ENCODE measurements at places on chromosomes 1 and 21.

- no peak for DNase-seq
Observed at GRCh38 chr1:63946866-63947491, 173.2 kb downstream of the ROR1 start.

DNA sequence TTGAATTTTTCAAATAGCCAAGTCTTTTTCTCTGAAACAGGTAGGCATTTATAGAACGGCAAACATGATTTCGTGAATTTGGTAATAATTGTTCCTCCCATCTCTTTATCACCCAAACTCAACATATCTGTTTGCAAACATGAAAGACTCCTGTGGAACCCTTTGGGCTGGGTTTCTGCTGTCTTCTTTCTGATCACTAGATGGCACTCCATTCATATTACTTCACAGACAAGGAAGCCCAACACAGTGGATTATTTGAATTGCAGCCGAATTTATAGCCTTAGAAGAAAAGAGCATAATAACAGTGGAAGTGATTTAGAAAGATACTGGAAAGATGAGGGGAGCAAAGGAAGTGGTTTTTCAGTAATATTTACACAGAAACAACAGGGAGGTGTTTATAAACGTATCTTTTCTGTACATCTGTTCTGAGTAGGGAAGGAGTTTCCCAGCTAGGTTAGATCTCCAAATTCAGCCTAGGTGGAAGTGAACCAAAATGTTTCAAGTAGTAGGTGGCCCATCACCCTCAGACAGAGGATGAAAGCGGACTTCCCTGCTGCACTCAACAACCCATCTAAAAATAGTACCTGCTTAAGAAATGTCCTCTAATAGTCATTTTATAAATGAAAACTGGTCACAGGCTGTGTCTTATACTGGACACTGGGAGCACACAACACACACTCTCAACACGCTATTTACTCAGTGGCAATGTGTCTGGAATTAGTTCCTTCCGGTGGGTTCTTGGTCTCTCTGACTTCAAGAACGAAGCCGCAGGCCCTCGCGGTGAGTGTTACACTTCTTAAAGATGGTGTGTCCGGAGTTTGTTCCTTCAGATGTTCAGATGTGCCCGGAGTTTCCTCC lies 67.6 kb downstream of the MAP3K21 start:
- DNase-seq, result no peak

DNA sequence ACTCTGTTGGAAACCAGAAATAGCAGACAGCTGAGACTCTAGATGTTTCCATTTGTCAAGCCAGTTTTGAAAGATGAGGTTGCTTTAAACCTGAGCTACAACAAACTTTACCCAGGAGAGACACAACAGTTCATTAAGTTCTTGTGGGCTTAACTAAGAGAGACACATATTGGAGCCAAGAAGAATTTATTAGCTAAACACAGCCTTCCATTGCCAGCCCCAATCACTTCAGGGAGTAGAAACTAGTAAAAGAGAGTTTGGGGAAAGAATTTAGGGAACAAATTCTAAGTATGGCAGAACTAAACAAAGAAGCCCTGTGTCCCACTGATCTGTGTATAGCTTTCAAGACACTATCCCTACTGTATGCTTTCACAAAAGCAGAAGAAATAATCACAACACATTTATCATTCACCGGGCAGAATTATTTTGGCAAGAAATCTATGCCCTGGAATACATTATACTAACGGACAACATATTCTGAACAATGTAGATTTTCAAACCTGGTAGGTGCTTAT lies 87.3 kb upstream of the KAZN start:
- DNase-seq, result no peak

DNA sequence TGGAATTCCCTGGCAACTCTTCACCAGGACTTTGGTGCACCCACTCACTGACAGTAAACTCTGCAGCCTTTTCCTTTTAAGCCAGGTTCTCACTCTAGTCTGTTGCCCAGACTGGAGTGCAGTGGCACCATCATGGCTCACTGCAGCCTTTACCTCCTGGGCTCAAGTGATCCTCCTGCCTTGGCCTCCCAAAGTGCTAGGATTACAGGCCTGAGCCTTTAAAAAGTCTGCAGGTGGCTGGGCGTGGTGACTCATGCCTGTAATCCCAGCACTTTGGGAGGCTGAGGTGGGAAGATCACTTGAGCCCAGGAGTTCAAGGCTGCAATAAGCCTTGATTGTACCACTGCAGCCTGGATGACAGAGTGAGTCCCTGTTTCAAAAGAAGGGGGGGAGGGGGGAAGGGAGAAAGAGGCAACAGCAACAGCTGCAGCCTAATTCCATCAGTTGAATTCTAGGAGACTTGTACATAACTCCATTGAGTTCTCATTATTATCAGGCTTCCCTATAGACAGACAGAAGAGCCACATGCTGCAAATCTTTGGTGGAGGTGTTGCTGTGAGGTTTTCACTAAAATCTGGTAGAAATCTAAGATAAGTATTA lies 8.1 kb upstream of the HNRNPR start:
- no peak for DNase-seq

DNA sequence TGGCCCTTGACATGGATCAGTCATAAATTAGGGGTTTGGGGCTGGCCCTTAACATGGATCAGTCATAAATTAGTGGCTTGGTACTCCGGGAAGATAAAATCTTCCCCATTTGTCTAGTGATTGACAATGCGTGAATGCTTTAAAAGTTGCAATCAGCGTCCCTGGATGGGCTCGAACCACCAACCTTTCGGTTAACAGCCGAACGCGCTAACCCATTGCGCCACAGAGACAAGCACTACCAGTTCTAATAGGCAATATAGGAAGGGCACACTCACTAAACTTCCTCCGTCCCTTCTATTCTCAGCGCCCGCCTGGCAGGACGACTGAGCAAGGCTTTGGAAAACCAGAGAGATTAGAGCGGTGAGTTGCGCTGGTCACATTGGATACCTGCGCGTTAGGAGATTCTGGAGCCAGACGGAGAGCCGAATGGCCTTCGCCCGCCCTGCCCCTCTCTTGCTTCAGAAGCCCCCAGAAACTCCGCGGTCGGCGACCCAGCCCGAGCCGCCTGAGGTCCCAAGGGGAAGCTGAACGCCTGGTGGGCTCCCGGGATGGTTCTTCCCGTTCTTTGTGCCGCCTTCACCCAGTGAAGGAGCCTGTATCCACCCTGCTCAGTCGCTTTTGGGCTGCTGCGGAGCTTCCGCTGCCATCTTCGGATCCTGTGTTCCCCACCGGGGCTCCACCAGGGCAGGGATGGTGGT lies 235.9 kb downstream of the FAM72C start:
- no peak for DNase-seq

GRCh38 chr1:25501235-25502058 lies 42.0 kb upstream of the LDLRAP1 start:
- no peak for DNase-seq

- no peak for DNase-seq
Observed at GRCh38 chr1:190101756-190102155, 375.9 kb downstream of the BRINP3 start.

DNA sequence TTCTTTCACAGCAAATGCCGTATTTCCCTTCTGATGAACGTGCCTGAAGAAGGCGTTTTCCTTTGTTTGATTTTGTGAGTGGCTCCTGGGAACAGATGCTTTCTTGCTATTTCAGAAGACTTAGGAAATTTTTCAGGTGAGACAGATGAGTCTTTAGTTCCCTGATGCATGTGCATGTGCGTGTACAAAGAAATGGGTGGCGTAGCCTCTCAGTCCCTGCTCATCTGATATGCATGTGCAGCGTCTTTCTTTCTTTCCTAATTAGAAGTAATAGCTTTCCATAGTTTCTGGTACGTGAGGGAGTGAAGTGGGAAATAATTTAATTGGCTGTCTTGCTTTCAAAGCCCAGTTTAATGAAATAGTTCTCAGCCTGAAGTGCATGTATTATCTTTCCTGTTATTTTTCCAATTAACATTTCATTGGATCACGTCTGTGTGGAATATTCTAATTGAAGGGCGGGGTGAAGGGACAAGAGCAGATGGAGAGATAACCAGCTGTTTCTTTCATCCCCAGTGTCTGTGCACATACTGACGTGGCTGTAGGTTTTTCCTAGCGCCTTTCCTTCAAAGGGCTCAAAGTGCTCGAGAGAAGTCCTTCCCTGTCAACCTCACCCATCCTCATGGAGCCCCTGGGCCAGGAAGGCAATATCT lies 104.3 kb downstream of the FAM78B start:
- DNase-seq, result no peak

DNA sequence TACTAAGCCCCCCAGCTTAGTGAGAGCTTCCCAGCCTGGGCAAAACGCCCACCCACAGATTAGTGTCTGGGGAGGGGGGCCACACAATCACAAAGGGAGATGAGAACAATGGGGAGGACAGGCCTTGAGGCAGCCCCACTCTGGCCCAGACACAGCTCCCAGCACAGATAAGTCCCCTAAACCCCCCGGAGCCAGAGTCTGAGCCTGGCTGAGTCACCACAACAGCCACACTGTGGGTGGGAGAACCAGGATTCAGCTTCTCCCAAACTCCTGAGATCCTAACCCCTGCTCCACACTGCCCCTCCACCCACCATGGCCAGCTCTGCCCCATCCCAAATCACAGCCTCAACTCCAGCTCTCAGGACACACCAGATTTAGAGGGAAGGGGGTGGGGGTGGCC lies 4.2 kb downstream of the NECTIN4 start:
- DNase-seq, result no peak

DNA sequence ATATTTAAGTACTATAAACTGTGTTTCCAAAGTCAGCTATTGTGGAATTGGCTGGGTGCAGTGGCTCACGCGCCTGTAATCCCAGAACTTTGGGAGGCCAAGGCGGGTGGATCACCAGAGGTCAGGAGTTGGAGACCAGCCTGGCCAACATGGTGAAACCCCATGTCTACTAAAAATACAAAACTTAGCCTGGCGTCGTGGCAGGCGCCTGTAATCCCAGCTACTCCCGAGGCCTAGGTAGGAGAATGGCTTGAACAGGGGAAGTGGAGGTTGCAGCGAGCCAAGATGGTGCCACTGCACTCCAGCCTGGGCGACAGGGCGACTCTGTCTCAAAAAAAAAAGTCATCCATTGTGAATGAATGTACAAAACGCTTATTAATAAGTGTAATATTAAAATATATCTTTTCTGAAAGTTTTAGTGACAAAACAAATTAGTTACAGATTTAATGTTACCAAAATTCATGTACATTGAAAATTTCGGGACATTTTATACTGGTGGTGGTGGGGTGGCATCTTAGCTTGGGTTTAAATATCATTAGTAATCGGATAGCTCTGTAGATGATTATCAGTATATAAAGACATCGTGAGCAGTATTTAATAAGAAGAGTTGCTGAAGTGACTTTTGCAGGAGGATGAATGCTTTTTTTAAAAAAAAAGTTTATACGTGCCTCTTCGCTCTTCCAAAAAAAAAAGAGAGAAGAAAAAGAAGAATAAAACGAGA lies 503 bp upstream of the SRSF11 start:
- DNase-seq, result no peak

GRCh38 chr21:39852021-39852721 lies 15.1 kb upstream of the PCP4 start:
- DNase-seq, result no peak

DNA sequence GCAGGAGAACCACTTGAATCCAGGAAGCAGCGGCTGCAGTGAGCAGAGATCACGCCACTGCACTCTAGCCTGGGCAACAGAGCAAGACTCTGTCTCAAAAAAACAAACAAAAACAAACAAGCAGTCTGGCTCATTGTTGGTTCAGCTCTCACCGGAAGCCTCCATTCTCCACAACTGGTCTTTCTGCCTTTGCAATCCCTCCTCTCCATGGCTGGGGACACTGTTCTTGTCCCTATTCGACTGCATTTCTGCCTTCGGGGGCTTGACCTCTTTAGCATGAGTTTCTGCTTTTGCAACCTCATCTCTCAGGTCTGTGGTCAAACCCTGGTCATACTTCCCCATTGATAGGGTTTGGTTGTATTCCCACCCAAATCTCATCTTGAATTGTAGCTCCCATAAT lies 216.3 kb upstream of the NR5A2 start:
- DNase-seq, result no peak

DNA sequence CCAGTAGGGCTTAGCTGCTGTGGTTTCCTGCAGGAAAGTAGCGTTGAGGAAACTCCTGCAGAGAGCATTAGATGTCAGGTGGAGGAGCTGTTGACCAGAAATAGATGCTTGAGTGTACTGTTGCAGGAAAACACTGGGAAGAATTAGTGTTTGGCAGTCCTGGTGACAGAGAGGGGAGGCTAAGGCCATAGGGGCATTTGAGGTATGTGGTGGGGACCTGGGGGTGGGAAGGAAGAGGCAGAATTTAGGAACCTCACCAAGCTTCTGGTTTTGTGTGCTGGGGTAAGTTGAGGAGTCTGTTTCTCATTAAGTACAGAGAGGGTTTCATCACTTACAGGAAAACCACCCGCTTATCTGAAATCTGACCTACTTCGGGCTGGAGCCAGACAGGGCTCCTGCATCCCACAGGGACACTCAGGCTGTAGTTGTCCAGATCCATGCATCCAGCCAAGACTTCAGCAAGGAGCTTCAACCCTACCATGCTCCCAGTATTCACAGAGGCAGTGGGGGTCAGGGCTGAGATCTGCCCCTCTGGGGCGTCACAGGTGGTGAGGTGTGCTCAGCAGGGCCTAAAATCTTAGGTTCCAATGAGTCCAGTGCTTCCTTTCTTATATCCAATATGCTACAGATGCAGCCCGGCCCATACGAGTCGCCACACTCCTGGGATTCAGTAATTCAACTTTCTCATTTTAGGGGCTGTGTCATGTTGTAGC lies 15.1 kb downstream of the SH2D2A start:
- no peak for DNase-seq

DNA sequence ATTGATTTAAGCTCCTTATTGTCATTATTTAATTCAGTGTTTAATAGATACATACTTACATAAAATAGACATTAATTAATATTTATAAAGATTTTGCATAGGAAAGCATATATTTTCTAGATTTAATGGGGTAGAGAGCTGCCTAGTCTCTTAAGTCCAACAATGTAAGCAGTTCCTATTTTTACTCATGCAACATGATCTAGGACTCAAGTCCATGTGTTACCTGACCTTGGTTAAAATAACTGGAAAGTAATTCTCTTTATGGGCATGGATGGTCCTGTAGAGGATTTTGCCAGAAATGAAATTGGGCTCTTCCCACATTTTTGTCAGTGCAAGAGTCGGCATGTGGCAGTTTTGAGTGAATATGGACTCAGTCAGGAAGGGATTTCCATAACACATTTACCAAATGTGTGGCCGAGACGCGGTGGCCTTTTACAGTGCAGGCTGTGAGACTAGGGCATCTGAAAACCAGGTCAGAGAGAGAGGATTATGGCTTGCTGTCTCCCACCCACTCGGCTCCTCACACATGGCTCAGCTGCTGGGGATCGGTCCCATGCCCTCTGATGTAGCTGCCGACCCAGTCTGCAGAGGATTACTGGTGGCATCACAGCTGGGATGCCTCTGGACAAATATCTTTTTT lies 6.2 kb upstream of the KIF1B start:
- DNase-seq, result no peak
